Sigmoid colon (tissue), 7 donors: ENCODE measurements at places on chromosomes 5 and 9. TPM values are rescaled to one million over a fixed set of nuclear protein-coding genes. Genes with fewer than 3 reads are reported as not detected.

DNA sequence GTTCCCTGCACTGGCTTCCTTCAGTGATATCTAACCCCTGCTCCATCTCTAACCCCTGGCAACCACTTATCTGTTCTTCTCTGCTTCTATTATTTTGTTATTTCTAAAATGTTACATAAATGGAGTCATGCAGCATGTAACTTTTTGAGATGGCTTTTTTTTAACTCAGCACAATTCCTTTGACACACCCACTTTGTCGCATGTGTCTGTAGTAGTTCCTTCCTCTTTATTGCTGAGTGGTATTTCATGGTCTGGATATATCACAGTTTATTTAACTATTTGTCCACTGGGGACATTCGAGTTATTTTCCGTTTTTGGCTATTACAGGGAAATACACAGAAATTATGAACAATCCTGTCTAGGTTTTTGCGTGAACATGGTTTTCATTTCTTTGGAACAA is 200.2 kb downstream of the TRIO start:
- no peak overlapping the region for H3K27ac ChIP-seq
- no peak for DNase-seq
- no peaks in the 10 kb centered on the region for H3K36me3 ChIP-seq
- no peak overlapping the region for H3K4me3 ChIP-seq
- H3K27me3 ChIP-seq = no peaks in the 10 kb centered on the region

- no peak overlapping the region for H3K27ac ChIP-seq
- no peak overlapping the region for H3K4me3 ChIP-seq
These were observed 32.6 kb upstream of the RNF130 start for GRCh38 chr5:180104168-180104530.

- no peaks in the 10 kb centered on the region for H3K27me3 ChIP-seq
- H3K4me3 ChIP-seq = no peak overlapping the region
- no peaks in the 10 kb centered on the region for H3K4me1 ChIP-seq
- H3K36me3 ChIP-seq = no peaks in the 10 kb centered on the region
- DNase-seq = no peak
- H3K27ac ChIP-seq = no peak overlapping the region
These were observed 117.7 kb upstream of the MSX2 start for GRCh38 chr5:174606646-174607045.

GRCh38 chr5:115387816-115388215 is 91.4 kb upstream of the CCDC112 start:
- H3K27me3 ChIP-seq = no peaks in the 10 kb centered on the region
- H3K36me3 ChIP-seq = no peaks in the 10 kb centered on the region
- H3K27ac ChIP-seq = no peak overlapping the region
- no peaks in the 10 kb centered on the region for H3K4me1 ChIP-seq

DNA sequence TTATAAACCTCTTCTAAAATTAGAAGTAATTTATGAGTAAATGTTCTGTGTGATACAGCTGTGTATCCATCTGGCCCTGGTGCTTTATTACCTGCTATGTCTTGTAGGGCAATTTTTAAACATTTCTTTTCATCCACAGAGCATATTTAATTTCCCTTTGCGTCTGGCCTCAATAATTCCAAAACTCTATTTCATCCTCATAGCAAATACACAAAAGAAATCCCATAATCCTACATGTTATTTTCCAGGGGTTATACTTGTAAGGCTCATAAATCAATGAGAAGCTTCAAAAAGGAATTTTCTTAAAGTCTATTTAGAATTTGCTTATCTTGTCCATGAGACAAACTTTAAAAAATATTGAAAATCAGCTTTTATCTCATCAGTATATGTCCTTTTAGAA is 167.0 kb downstream of the TTC39B start:
- H3K27me3 ChIP-seq = no peaks in the 10 kb centered on the region
- H3K36me3 ChIP-seq = no peaks in the 10 kb centered on the region

DNA sequence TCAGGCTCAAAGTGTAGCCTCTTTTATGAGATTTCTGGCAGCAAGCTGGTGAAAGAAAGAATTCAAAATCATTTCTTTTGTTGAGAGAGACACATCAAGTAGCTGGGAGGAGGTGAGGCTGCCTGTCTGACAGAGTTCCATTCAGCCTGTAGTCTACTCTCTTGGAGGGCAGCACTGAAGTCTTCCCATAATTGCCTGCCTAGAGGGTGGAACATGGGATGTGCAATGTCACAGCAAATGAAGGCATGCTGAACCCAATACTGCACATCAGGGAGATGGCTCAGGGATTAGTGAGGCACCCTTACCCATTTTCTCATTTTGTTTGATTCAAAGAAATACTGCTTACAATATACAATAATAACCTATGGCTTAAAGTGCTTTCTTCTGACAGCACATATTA is 475.7 kb downstream of the TMEM232 start:
- no peak overlapping the region for H3K27ac ChIP-seq
- H3K27me3 ChIP-seq = no peaks in the 10 kb centered on the region
- no peak overlapping the region for H3K4me3 ChIP-seq

SCGB3A2 gene
- not detected for total RNA-seq

LAMC3 gene
- total RNA-seq = 0.55 TPM

- no peak overlapping the region for H3K4me3 ChIP-seq
- H3K27ac ChIP-seq = no peak overlapping the region
- DNase-seq = no peak
- H3K27me3 ChIP-seq = no peaks in the 10 kb centered on the region
- H3K36me3 ChIP-seq = no peaks in the 10 kb centered on the region
These were observed 133.8 kb downstream of the LIFR start for GRCh38 chr5:38422622-38423021.

- H3K4me1 ChIP-seq = no peaks in the 10 kb centered on the region
- no peaks in the 10 kb centered on the region for H3K36me3 ChIP-seq
- H3K4me3 ChIP-seq = no peak overlapping the region
- no peak overlapping the region for H3K27ac ChIP-seq
- no peaks in the 10 kb centered on the region for H3K27me3 ChIP-seq
These were observed 34.3 kb upstream of the RPS23 start for GRCh38 chr5:82312373-82312856.

IGFBPL1 gene
- not detected for total RNA-seq

- no peak overlapping the region for H3K27ac ChIP-seq
- DNase-seq = no peak
- H3K4me1 ChIP-seq = no peaks in the 10 kb centered on the region
These were observed 16.0 kb downstream of the AQP3 start for GRCh38 chr9:33431420-33431819.

GRCh38 chr5:143372187-143372829 is 31.2 kb downstream of the NR3C1 start:
- peaks cover 47% of the 10 kb centered on the region for H3K4me1 ChIP-seq
- H3K36me3 ChIP-seq = no peaks in the 10 kb centered on the region
- DNase-seq = no peak
- no peak overlapping the region for H3K4me3 ChIP-seq
- H3K27me3 ChIP-seq = no peaks in the 10 kb centered on the region

F2RL1 gene
- total RNA-seq = 0.27 TPM

GRCh38 chr5:79236362-79236969 is 535 bp downstream of the JMY start:
- H3K4me3 ChIP-seq = peak overlapping the region; percentile 81
- peaks cover 34% of the 10 kb centered on the region for H3K4me1 ChIP-seq
- peak overlapping the region; percentile 85 for H3K27ac ChIP-seq

AGXT2 gene
- not detected for total RNA-seq

DNA sequence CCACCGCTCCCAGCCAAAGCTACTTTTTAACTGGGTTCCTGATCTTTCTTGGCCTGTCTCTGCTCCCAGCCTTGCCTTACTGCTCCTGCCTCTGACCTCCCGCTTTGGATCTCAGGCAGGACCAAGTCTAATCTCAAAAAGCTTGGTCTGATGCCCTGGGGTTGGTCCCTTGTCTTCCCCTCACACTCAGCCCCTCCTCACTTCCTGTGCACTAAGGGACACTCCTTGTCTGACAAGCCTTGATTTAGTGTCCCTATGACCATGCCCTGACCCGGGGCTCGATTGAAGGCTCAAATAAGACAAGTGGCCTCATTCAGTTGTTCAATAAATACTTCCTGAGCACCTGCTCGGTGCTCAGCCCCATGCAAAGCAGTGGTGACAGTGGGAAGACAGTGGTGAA is 3.7 kb upstream of the GTF3C5 start:
- H3K4me3 ChIP-seq = no peak overlapping the region
- no peaks in the 10 kb centered on the region for H3K36me3 ChIP-seq

IRF1 gene
- total RNA-seq = 21.8 TPM

DNA sequence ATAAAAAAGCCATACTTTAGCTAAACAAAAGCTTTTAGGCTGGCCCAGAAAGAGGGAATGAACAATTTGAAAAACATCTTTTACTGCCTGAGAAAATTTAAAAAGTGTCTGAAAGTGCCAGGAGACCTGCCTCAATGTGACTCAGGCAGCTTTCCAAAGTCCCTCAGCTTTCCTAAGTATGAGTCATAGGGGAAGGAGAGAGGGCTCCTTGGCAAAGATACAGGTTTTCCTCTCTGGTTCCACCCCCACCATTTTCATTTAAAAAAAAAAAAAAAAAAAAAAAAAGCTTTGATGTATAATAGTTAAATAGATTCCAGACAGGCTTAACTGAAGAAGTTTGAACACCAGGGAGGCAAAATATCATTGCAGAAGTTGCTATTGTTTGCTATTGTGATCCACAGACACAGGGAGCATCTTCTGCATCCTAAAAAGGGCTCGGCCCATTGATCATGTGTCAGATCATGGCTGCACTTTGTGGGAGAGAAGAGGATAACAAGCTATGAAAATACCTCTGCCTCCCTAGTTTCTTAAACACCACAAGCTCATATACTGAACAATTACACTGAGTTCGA is 71.5 kb downstream of the MRPS27 start:
- DNase-seq = peak; percentile 75
- no peaks in the 10 kb centered on the region for H3K27me3 ChIP-seq
- peak overlapping the region; percentile 76 for H3K27ac ChIP-seq
- no peaks in the 10 kb centered on the region for H3K36me3 ChIP-seq
- peaks cover 80% of the 10 kb centered on the region for H3K4me1 ChIP-seq

DNA sequence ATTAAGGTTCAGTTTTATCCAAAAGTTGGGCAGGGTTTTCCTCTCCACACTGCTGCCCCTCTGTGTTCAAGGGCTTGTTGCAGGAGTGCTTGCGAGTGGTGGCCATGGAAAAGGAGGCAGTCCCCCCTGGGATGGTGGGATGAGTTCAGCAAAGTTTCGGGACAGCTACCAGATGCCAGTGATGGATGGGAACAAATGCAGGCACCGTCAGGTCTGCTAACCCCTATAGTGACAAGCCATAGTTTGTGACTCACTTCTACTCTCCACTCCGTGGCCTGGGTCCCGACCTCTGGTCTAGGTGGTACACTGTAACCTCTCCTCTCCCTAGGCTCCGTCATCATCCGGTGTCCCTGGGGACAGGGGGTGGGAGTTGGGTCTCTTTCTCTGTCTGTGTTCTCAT is 3.8 kb upstream of the RNF14 start:
- no peaks in the 10 kb centered on the region for H3K27me3 ChIP-seq
- H3K27ac ChIP-seq = no peak overlapping the region
- no peaks in the 10 kb centered on the region for H3K4me1 ChIP-seq
- DNase-seq = no peak
- no peaks in the 10 kb centered on the region for H3K36me3 ChIP-seq

- H3K4me3 ChIP-seq = no peak overlapping the region
- H3K4me1 ChIP-seq = no peaks in the 10 kb centered on the region
- H3K27me3 ChIP-seq = peaks cover 62% of the 10 kb centered on the region
- no peak for DNase-seq
- H3K27ac ChIP-seq = no peak overlapping the region
- H3K36me3 ChIP-seq = no peaks in the 10 kb centered on the region
These were observed 70.7 kb upstream of the CPLX2 start for GRCh38 chr5:175800656-175801081.

DNA sequence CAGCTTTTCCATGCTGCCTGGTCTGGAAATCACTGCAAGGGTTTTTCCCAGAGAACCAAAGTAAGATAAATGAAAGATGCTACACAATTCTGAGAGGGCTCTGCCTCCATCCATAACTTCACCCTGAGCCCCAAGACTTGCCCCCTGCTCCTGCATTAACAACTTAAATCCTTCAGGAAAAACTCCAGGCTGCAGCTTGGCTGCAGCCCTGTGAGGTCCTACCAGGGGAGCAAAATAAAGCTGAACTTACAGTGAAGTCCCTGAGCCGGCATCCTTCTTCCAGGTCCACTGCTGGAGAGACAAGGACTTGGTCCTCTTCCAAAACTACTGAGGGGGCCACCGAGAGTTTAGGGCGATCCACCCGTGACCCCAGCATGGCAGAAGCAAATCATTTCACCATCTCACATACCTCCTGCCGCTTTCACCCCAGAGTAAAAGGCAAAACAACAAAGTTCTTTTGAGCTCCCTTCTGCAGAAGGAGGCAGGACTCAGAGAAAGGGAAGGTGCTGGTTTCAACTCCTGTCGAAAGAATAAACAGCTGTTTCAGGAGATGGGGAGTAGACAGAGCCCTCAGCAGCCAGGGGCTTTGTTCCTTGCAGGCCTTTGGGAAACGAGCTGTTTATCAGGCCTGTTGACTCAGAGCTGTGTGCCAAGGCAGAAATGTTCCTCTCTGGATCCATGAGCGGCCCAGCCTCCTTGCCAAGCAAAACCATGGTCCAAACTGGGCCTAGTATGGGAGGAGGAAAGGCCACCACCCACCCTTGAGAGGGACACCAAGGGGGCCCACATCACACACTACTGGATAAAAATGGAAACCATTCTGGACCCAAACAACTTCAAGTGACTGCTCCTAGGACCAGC is 20.6 kb downstream of the GGTA1 start:
- peak overlapping the region; percentile 25 for H3K27ac ChIP-seq
- H3K36me3 ChIP-seq = no peaks in the 10 kb centered on the region
- peaks cover 9% of the 10 kb centered on the region for H3K27me3 ChIP-seq
- DNase-seq = no peak
- no peaks in the 10 kb centered on the region for H3K4me1 ChIP-seq
- H3K4me3 ChIP-seq = no peak overlapping the region

- H3K36me3 ChIP-seq = no peaks in the 10 kb centered on the region
- H3K27me3 ChIP-seq = peaks cover 15% of the 10 kb centered on the region
- DNase-seq = no peak
These were observed 30.3 kb downstream of the LMX1B start for GRCh38 chr9:126643945-126644527.

DNA sequence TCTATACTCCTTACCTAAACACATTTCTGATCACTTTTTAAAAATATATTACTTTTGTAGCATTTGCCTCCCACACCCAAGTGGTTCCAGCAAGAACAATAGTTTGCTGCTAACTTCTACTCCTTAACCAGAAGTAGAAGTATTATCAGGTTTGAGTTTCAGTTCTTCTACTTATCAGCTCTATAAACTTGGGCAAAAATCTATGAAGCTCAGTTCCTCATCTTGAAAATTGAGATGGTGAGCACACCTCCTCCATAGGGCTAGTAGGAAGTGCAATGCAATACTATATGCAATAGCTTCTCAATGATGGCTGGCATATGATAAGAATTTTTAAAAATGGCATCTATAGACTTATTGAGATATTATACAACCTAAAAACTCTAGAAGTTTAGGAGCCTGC is 283.7 kb downstream of the TLR4 start:
- H3K36me3 ChIP-seq = no peaks in the 10 kb centered on the region
- no peak overlapping the region for H3K27ac ChIP-seq
- H3K4me3 ChIP-seq = no peak overlapping the region
- H3K4me1 ChIP-seq = no peaks in the 10 kb centered on the region

- H3K4me1 ChIP-seq = peaks cover 81% of the 10 kb centered on the region
- H3K27me3 ChIP-seq = no peaks in the 10 kb centered on the region
- DNase-seq = no peak
These were observed 5.1 kb downstream of the SNX30 start for GRCh38 chr9:112755675-112756074.

DELE1 gene
- total RNA-seq = 88.3 TPM

- H3K4me1 ChIP-seq = peaks cover 19% of the 10 kb centered on the region
- no peaks in the 10 kb centered on the region for H3K36me3 ChIP-seq
- DNase-seq = peak; percentile 81
- no peaks in the 10 kb centered on the region for H3K27me3 ChIP-seq
These were observed 44.6 kb upstream of the LPCAT1 start for GRCh38 chr5:1568201-1568979.

- H3K27ac ChIP-seq = no peak overlapping the region
- DNase-seq = no peak
These were observed 217.3 kb downstream of the LRRC70 start for GRCh38 chr5:62795926-62796325.
